Subcutaneous adipose tissue (tissue), 4 donors: ENCODE measurements at places on chromosomes 7 and 10. TPM values are rescaled to one million over a fixed set of nuclear protein-coding genes. Genes with fewer than 3 reads are reported as not detected.

The STEAP1 gene
- 12.2 TPM for total RNA-seq

The CXCL12 gene
- total RNA-seq, result 156 TPM

The MYOF gene
- total RNA-seq, result 76.9 TPM

The ZNF804B gene
- not detected for total RNA-seq

The ZNF736 gene
- total RNA-seq, result 14.3 TPM
